Dermis blood vessel endothelial cell (primary cell): ENCODE measurements at places on chromosomes 11 and 22. TPM values are rescaled to one million over a fixed set of nuclear protein-coding genes. Genes with fewer than 3 reads are reported as not detected.

The DRD2 gene
- not detected in 2 replicates for total RNA-seq

- no peak for DNase-seq
Measured at GRCh38 chr11:116189408-116190170, 583.2 kb downstream of the BUD13 start.

DNA sequence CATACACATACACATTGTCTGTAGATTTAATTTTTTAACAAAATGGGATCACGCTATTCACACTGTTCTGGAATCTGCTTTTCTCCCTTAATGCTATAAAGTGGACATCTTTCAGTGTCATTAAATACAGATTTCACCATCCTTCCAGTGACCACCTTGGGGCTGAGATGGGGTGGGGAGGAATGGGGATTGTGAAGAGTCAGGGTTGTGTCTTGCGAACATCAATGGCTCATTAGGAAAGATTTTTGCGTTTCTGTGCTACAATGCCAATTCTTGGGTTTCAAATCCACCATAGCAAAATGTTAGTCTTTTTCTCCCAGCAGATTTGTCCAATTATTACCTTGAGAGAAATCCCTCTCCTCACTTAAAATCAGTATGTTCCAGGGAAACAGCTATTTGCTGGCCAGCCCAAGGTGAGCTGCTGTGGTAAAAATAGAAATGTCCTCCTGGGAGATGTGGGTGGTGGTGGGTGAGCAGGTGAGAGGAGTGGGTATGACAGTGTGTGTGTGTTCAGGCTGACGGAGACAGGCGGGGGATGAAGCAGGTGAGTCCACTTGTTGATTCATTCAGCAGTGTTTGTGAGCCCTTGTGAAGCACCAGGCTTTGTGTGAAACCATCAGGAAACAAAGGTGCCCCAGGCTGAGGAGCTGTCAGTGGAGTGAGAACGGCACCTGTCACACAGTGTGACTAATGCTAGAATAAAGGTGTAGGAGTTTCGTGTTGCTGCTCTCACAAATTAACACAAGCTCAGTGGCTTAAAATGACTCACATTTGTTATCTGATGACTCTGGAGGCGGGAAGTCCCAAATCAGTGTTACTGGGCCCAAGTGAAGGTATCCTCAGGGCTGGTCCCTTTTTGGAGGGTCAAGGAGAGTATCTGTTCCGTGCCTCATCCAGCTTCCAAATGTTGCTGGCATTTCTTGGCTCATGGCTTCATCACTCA is 1.7 kb upstream of the CBX6 start:
- DNase-seq: no peak

The MS4A7 gene
- not detected in 2 replicates for total RNA-seq

DNA sequence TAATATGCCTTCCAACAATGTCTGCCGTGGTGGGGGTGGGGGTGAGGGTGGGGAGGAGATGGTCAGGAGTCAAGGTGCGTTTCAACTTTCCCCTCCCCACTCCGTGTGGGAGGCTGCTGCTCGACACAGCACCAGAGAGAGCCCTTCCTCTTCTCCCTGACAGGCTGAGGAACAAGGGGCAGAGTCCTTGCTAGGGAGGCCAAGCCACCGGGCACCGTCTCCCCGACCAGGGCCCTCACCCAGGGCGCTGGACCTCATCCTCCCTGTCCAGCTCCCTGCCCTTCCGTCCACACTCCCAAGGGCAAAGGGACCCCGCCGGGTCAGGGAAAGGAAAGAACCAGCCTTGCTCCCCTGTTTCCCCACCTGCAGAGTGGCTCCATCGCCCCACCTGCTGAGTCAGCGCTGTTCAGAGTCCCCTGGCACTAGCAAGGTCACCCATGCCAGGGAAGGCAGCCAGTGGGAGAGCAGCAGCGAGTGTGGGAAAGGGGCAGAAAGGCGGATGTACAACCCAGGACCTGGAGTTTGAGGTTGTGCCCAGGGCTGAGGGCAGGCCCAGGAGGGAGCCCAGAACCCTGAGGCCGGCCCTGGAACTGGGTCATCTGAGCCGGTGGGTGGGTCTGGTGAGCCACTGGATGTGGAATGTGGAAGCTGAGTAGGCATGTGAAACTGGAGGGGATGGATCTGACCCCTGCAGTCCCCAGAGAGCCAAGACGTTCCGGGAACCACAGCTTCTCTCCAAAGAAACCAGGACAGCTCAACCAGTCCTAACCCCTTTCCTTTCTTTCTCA is 47.2 kb downstream of the BUD13 start:
- DNase-seq: no peak

The TRIM49D2 gene
- not detected in 2 replicates for total RNA-seq

DNA sequence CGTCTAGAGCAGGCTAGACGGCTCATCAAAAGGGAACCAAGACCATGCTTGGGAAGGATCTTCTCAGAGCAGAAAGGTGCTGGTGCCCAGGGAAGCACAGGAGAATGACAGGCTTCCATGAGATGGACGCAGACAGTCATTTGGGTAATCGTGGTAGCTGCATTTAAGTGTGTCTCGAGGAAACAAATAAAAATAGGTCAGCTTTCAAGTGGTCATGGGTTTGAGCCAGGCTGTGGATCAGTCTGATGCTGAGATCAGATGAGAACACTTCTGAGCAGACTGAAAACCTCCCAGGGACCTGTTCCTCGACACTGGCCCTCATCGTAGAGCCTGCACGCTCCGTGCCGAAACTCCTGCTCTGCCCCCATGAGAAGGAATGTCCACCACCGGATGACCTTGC is 4.7 kb downstream of the CARS1 start:
- no peak for DNase-seq

The THY1 gene
- total RNA-seq: 0.28 and 1.0 TPM in 2 replicates

DNA sequence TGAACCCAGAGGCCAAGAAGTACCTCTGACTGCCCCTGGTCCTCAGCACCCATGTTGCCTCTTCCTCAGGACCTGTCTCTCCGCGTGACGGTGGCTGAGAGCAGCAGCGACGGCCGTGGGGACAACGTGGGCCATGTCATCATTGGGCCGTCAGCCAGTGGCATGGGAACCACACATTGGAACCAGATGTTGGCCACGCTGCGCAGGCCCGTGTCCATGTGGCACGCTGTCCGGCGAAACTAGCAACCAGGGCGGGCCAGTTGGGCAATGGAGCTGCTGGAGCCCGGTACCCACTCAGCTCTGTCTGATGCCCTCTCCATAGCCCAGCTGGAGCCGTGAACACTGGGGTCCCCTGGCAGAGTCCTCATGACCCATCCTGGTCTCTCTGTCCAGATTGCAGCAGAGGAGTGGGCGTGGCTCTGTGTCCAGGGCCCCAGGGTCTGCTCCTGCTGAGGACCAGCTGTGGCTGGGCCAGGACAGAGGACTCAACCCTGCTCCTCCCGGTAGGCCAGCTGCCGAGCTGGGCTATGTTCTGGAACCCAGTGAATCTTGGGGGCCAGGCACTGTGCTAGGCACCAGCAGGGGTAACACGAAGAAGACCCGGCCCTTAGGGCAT is 8.0 kb upstream of the RHOD start:
- DNase-seq: no peak

DNA sequence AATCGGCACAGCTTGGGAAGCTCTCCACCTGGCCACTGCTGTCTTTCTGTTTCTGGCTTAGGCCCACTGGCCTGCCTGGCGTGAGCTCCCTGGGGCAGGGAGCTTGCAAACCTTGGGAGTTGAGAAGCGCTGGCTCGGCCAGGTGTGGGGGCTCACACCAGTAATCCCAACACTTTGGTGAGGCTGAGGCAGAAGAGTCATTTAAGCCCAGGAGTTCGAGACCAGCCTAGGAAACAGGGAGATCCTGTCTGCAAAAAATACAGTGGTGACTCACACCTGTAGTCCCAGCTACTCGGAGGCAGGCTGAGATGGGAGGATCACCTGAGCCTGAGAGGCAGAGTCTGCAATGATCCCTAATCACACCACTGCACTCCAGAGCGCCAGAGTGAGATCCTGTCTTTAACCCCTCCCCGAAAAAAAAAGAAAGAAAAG is 4.0 kb downstream of the AP5B1 start:
- no peak for DNase-seq

The NDUFC2 gene
- 67.6 and 105 TPM in 2 replicates for total RNA-seq

GRCh38 chr11:19561011-19561410 is 151.6 kb upstream of the NAV2 start:
- DNase-seq: peak; percentile 87

DNA sequence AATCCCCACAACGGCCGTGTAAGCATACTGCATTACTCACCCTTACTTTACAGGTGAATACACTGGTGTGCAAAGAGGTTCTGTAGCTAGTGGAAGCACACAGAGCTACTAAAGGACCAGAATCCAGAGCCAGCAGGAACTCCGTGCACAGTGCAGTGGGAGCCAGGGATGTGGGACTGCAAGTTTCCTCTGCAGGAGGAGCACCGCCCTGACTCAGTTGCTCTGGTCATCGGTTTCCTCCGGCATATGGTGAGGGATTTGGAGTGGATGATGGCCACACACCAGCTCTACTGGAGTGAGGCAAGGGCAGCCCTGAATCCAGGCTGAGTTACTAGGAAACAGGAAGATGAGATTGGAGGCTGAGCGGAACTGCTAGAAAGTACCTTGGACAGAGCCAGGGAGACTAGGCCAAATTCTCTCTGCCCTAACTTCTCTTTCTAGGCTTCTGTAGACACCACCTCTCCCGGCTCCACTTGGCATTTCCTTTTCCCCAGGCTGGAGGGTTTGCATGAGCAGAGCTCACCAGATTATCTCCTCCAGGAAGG is 18.2 kb upstream of the C22orf42 start:
- DNase-seq: no peak

The MRPL21 gene
- 50.5 and 54.7 TPM in 2 replicates for total RNA-seq

DNA sequence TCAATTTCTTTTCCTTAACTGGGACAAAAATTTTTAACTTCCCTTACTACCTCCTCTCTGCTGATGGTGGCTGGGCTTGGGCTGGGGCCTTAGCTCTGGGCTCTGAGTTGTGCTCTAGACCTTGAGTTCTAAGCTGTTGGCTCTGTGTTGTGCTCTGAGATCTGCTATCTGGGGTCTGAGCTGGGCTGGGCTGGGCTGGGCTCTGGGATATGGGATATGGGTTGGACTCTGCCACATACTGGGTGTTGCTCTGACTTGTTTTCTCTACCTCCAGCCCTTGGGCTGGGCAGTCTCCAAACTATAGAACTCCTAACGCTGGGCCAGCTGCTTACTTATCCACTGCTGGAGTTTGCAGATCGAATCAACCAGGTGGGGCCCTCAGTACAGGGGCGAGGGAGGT is 41.9 kb downstream of the DNHD1 start:
- no peak for DNase-seq

DNA sequence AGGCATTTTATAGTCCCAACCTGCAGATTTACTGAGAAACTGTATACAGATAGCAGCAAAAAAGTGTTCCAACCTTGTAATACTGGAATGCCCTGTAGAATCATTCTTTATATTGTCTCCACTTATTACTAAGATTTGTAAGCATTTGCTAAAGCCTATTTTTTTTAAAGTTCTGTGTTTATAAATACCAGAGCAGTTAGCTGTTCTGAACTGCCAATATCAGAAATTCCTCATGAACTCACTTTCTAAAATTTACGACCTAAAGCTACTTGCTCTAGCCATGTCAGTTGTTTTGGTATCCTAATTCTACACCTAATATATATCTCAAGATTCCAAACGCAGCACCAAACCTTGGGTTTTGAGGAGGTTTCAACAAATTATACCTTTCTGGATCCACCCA is 103.2 kb downstream of the C11orf65 start:
- no peak for DNase-seq

- DNase-seq: no peak
Measured at GRCh38 chr11:1165256-1166041, 7.7 kb downstream of the MUC5AC start.

GRCh38 chr11:70141486-70142220 is 61.4 kb upstream of the FADD start:
- DNase-seq: no peak

The P2RY6 gene
- 0.05 TPM in 1 of 2 replicates, not detected in the other for total RNA-seq

DNA sequence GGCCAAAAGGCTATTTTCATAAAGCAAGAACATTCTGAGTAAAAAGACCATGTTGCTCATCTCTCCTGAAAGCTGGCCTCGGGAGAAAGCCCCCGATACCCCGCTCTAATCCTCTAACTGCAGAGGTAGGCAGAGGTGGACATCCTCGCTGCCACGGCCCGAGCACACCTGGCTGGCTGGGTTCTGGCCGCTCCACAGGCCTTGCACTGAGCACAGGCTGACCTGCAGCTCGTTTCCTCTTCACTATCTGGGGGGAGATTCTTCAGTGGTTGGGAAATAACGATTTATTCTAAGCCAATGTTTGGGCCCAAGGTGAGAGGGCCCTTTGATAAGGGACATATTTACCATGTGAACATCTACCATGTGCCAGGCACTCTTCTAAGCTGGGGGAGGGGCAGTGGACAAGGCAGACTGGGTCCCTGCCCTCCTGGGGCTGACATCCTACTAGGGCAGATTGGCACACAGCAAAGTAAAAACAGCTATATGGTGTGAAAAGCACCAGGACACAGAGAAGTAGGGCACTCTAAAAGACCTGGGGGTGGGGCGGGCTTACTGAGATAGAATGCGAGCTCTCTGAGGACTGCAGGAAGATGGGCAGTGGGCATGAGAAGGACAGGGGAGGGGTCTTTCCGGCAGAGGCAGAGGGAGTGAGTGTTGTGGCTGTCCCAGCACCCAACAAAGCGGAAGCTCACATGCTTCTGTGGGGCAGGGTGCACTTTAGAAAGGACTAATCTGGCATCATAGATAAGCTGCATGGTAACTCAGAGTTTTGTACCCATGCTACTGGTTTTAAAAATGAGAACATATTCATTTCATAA is 65.5 kb upstream of the ARFGAP3 start:
- no peak for DNase-seq

DNA sequence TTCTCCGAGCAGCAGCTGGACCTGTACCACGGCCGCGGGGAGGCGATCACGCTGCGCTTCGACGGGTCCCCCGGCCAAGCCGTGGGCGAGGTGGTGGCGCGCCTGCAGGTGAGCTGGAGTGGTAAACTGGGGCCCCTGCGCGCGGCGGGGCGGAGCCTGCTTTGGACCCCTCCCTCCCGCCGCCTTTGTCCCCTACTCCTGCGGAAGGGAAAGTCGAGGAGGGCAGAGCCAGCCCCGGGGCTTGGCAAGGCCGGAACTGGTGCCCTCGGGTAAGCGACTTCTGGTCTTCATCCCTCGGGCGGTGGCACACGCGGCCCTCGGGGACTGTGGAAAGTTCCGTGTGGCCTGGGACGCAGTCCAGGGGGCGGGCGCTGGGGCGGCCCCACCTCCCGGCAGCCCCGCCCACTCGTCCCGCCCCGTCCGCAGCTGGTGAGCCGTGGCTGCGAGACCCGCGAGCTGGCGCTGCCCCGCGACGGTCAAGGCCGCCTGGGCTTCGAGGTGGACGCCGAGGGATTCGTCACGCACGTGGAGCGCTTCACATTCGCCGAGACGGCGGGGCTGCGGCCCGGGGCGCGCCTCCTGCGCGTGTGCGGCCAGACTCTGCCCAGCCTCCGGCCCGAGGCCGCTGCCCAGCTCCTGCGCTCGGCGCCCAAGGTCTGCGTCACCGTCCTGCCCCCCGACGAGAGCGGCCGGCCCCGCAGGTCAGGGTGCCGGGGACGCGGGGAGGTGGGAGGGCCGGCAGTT is 9.2 kb downstream of the SIPA1 start:
- DNase-seq: no peak

The GPR83 gene
- total RNA-seq: not detected in 2 replicates
